ENCODE measurements at places on chromosomes 2 and 18.

DNA sequence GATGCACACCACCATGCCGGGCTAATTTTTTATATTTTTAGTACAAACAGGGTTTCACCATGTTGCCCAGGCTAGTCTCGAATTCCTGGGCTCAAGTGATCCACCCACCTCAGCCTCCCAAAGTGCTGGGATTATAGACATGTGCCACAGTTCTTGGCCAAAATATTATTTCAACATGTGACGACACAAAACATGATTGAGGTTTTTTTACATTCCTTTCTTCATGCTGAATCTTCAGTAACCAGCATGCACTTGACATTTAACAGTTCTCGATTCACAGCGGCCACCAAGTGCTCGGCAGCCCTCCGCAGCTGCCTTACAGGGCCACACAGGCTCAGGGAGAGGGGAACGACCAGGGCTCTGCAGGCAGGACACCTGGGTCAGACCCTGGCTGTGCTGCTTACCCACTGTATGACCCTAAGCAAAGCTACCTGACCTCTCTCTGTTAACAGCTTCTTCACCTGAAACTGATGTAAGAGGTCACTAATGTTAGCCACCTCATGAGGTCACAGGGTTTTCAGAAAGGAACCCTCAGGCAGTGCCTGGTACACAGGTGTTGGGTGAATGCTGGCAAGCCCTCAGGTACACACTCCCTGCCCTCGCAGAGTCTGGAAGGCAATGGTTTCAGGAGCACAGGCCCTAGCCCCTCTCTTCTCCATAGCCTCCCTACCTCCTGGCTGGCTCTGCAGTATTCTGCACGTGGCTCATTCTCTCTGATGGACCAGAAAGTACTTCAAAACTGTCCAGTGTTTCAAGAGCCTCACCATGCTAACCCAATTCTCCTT lies 25.7 kb downstream of the TUBB6 start:
- no peak for DNase-seq

- DNase-seq: no peak
These were observed 197.1 kb downstream of the AGAP1 start for GRCh38 chr2:235690809-235691450.

DNA sequence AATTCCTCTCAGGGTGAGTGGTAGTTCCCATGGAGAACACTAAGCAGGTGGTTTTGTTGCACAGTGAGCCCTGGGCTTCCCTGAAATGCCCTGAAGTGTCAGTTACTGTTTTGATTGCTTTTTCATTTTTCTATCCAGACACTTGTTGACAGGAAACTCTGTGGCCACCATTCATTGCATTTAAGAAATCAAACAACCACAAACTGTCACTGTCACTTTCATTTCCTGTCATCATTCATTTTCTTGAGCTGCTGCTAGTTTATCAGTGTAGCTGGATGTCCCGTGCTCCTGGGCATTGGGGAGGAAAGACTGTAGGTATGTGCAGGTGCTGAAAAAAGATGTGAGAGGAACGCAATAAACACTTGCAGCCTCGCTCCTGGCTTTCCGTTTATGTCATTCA lies 891.6 kb upstream of the ZEB2 start:
- DNase-seq: peak; percentile 25

GRCh38 chr2:149858901-149859634 lies 271.5 kb upstream of the MMADHC start:
- DNase-seq: no peak

DNA sequence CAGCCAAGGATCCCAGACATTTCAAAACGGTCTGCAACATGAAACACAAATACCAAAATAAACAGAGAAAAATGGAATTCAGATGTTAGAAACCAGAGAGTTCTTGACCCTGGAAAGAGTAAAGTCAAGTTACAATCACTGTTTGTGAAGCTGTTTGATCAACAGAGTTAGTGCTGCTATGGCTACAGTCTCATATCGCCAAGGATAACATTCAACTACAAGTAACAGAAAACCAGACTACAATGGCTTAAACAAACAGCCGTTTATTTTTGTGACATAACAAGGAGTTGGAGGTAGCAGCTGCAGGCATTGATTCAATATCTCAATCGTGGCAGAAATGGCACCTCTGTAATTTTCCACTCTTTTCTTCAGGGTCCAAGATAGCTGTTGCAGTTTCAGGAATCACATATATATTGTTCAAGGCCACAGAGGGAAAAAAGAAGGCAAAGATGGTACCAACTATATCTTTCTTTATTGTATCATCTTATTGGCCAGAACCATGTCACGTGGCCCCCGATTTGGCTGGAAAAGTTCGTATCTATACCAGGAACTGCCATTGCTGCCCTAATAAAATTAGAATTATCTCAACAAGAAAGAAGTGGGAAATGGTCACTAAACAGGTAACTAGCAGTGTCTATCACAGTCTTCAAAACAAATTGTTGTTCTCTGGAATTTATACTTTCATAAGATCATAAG lies 17.7 kb upstream of the HNRNPLL start:
- DNase-seq: no peak

DNA sequence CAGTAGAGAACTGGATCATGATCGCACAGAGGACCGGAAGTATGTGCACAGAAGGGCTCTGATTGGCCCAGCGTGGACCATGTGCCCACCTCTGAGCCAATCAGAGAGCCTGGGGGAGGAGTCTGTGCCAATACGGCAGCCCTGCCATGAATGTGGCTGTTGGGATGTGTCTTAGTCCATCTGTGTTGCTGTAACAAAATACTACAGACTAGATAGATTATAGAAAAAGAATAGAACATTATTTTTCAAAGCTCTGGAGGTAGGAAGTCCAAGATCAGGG lies 132.0 kb downstream of the NDUFA10 start:
- no peak for DNase-seq

GRCh38 chr2:127525691-127526131 lies 578 bp downstream of the IWS1 start:
- DNase-seq: no peak

DNA sequence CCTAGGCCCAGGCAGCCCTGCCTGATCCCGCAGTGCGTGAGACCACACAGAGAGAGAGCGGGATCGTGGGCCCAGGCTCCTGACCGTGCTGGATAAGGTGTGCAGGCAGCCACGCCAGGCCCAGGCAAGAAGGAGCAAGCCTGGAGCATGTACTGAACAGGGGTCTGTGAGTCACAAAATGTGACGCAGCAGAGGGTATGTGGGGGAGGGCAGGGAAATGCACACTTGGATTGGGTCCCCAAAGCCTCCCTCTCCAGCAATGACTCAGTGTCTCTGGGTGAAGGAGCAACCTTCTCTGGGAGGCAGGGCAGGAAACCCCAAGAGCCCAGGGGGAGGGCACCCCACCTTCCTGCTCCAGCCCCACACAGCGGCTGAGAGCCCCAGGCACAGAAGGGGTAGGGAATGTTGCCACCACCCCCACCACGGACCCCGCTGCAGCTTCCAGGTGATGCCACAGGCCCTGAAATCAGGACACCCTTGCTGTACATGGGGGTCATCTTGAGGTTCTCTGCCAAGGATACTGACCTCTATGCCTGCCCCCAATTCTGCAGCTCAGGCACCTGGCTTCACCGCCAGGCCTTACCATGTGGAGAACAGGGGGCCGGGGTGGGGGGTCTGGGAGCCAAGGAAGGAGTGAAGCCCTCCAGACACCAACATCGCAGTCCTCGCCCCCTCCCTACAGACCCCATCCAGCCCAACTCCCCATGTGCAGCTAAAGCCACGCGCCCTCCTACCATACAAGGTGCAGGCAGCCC lies 1.3 kb upstream of the GPC1 start:
- DNase-seq: no peak

GRCh38 chr2:156492979-156493378 lies 56.8 kb downstream of the GPD2 start:
- no peak for DNase-seq

GRCh38 chr18:48723837-48724236 lies 185.0 kb downstream of the CTIF start:
- no peak for DNase-seq

DNA sequence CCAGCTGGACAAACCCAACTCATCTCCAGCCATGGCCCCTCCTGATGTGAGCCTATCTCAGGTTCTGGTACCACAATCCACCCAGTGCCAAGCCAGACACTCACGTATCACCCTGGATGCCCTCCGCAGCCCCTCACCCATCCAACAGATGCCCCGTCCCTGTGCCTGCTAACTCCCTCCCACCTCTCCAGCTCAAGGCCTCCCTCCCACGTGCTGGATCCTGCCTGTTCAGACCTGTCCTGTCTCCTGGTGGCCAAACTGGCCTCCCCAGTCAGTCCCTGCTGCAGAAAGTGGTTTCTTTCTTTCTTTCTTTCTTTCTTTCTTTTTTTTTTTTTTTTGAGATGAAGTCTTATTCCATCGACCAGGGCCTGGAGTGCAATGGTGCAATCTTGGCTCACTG lies 86.2 kb downstream of the RRM2 start:
- peak; percentile 67 for DNase-seq

- no peak for DNase-seq
These were observed 64.5 kb upstream of the ZCCHC2 start for GRCh38 chr18:62458346-62458745.

DNA sequence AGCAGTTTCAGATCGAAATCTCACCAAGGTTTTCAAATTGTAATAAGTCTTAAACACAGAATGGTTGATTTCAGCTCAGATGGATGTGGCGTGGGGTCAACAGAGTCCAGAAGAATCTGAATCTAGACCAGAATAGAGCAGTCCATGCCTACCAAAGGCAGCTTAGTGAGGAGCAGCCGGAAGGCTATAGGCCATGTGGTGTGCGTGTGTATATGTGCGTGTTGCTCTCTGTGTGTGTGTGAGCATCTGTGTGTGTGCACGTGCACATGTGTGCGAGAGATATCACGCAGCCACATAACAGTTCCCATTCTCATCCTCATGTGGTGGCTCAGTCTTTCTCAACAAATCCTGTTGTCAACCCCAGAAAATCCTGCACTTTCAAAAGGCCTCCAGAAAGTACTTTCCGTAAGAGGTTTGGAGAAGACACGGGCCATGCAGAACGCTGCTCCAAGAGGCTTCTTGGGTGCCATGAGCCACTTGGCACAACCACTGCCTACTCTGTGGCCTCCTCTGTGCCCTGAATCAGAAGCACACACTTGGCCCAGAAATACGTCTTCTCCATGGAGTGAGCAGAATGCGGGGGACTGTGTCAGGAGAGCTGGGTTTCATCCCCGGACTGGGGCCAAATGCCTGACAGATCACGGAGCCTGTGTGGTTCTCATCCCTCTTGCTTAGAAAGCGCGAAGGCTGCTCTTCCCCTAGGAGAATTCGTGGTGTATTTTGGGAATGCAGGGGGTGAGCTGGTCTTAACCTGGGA lies 67.3 kb downstream of the ACKR3 start:
- no peak for DNase-seq

GRCh38 chr2:128492966-128493811 lies 174.5 kb upstream of the HS6ST1 start:
- DNase-seq: no peak

DNA sequence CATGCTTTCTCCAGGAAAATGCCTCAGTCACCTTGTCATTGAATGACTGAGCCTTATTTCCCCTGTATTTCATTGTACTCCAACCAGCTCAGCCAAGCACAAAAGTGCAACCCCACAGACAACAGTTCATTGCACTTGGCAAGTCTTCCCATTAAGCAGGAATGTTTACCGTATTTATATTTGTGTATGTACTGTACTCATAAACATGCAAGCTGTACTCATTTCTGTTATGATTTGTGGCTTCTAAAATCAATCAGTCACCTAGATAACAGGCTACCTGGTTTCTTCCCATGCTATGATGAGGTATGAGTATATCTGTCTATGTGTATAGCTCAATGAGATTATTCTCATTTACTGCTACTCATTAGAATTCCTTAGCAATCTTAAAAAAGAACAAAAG lies 505.5 kb upstream of the FAM98A start:
- DNase-seq: no peak

GRCh38 chr2:171966688-171967087 lies 33.1 kb upstream of the METAP1D start:
- DNase-seq: no peak

GRCh38 chr2:228048838-228049490 lies 132.5 kb downstream of the SPHKAP start:
- DNase-seq: peak; percentile 40

GRCh38 chr2:241061275-241061674 lies 40.8 kb downstream of the MTERF4 start:
- no peak for DNase-seq

DNA sequence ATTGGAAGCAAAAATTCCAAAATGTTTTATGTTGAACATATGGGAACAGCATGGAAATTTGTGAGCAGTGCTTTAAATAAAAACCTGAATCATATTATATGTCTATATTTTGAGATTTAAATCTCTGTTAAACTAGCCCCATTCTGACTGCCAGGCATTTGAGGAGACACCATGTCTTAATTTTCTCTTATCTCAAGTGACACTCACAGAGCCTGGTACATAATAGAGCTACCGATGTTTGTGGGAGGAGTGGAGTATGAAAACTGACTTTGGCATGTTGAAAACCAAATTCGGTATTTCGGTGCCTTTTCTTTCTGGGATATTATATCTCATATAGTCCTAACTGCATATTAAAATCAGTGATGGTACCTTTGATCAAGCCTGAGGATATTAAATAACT lies 124.1 kb downstream of the PTPRM start:
- DNase-seq: no peak

- no peak for DNase-seq
These were observed 154.5 kb downstream of the RPIA start for GRCh38 chr2:88845772-88846661.

DNA sequence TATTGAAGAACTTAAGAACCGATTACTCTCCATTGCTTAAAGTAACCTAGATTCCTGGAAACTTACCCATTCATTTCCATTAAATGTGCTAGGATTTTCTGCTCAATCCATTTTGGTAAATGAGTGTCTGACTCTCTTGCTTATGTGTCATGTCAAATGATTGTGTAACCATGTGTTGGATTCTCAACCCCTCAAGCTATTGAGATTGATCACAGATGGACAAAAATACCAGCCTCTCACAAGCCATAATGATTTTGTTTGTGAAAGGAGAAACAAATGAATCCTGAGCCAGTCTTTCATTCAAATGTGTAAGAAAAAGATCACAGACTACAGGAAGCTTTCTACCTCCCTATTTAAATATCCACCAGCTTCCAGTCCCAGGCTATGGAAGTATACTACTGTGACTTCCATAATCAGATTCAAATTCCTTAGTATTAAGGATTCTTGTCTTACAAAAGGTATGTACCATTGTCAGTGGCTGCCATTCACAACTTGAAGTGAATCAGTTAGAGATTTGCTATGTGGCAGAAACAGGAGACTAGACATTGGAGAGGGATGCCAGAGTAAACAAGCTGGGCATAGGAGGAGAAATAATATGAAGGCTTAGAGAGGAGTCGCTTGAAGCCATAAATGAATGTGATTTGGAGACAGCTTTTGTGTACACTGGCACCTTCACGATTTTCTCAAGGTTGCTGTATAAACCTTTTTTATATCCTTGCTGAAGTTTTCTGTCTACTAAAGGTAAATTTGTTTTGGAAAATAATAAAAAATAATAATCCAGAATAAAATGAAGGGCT lies 498.5 kb upstream of the SETBP1 start:
- no peak for DNase-seq

DNA sequence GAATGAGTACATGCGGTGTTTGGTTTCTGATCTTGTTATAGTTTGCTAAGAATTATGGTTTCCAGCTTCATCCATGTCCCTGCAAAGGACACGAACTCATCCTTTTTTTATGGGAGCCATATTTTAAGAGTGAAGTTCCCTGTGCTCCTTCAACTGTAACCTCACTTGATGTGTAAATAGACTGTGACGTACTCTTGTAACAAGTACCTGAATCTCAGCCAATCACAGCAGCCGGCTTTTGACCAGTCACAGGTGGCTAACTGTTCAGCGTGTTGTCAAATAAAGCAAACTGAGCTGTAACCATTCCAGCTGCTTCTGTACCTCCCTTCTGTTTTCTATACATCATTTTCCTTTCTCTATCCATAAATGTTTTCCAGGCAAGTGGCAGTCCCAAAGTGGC lies 774.3 kb upstream of the HS6ST1 start:
- no peak for DNase-seq
